Trophoblast cell (in vitro differentiated cells and primary cell): ENCODE measurements at places on chromosomes 3 and 15.

DNA sequence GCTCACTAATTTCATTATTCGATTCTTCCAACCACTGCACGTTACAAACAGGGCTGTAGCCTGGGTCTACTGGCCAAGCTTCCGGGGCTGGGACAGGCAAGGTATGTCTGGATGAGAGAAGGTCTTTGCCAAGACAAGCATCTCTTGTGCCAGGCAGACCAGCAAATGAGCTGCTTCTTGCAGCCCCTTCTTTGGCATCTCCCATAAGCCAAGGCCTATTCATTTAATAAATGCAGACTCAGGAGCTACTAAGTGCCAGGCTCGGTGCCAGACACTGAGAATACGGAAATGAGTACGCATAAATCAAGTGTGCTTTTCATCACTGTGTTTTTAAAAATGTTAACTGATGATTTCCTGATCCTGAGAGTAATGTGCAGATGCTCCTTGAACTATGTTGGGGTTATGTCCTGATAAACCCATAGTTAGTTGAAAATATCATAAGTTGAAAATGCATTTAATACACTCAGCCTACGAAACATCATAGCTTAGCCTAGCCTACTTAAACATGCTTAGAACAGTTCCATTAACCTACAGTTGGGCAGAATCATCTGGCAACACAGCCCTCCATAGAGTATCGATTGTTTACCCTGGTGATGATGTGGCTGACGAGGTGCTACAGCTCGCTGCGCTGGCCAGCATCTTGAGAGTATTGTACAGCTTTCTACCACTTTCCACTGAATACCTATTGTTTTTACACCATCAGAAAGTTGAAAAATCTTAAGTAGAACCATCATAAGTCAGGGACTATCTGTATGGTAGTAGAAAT, 135.0 kb upstream of the CTDSPL start:
- DNase-seq = no peak

GRCh38 chr3:65379223-65379622, 659.5 kb downstream of the MAGI1 start:
- DNase-seq = no peak

GRCh38 chr15:26224266-26224665, 361.1 kb upstream of the ATP10A start:
- no peak for DNase-seq

- DNase-seq = no peak
Measured at GRCh38 chr15:59170295-59171066, 36.2 kb upstream of the LDHAL6B start.

- DNase-seq = no peak
Measured at GRCh38 chr15:95716708-95717107, 613.8 kb upstream of the NR2F2 start.

GRCh38 chr3:45907769-45908705, 21.7 kb downstream of the CCR9 start:
- no peak for DNase-seq

GRCh38 chr3:14253707-14254382, 75.2 kb downstream of the LSM3 start:
- DNase-seq = no peak

DNA sequence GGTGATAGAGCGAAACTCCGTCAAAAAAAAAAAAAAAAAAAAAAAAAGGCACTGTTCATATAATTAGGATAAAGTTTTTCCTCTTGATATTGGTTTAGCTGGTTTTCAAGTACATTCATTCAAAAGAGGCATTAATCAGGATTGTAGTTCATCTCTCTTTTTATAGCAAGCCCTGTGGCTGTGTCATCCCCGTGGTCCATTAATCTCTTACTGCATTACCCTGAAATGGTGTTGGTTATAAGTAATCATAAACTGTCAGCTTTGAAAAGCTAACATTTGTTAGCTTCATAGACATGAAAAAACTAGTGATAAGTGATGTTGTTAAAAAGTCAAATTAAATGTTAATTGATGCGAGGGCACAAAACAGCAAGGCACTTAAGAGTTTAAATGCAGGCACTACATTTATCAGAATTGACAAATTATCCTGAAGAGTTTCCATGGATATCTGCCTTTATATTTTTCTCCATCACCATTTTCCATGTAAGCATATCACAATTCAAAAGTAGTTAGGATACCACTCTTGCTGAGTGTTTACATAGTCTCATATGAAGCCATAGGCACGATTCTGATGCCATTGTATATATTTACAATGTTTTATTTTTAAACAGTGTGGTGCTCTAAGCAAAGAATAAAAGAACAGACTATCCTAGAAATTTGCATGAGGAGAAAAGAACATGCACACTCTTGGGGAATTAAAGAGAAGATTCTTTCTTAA, 193.1 kb downstream of the OTOL1 start:
- no peak for DNase-seq

- no peak for DNase-seq
Measured at GRCh38 chr3:195753581-195753980, 32.8 kb downstream of the MUC20 start.

GRCh38 chr3:12478326-12478725, 6.0 kb upstream of the TSEN2 start:
- no peak for DNase-seq

- no peak for DNase-seq
Measured at GRCh38 chr3:117118604-117119003, 409.0 kb downstream of the TUSC7 start.

DNA sequence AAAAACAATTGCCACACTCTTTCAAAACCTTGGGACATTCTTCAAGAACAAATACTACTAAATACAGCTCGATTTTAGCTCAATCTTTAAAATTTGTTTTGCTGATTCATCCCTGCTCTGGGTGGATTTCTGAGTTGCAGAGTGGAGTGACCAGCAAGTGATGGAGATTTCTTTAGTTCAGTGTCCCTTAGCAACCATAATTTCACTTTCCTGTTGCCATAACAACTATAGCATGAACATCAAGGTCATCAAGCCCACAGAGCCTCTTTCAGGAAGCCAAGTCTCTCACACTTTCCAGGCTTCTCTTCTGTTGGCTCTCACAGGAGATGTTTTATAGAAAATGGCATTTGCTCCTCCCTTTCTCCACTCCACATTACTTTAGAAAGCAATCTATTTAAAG, 597.2 kb upstream of the ADAMTS9 start:
- no peak for DNase-seq

- no peak for DNase-seq
Measured at GRCh38 chr15:56718560-56718959, 14.7 kb downstream of the ZNF280D start.

GRCh38 chr15:29959384-29960137, 123.2 kb upstream of the GOLGA8J start:
- DNase-seq = no peak

- no peak for DNase-seq
Measured at GRCh38 chr3:58176185-58176530, 34.6 kb downstream of the DNASE1L3 start.

GRCh38 chr15:95359966-95360365, 970.5 kb upstream of the NR2F2 start:
- DNase-seq = no peak

- DNase-seq = peak; percentile 50
Measured at GRCh38 chr15:99006146-99006545, 1.4 kb downstream of the PGPEP1L start.

- no peak for DNase-seq
Measured at GRCh38 chr15:66151809-66152208, 101.7 kb downstream of the MEGF11 start.

DNA sequence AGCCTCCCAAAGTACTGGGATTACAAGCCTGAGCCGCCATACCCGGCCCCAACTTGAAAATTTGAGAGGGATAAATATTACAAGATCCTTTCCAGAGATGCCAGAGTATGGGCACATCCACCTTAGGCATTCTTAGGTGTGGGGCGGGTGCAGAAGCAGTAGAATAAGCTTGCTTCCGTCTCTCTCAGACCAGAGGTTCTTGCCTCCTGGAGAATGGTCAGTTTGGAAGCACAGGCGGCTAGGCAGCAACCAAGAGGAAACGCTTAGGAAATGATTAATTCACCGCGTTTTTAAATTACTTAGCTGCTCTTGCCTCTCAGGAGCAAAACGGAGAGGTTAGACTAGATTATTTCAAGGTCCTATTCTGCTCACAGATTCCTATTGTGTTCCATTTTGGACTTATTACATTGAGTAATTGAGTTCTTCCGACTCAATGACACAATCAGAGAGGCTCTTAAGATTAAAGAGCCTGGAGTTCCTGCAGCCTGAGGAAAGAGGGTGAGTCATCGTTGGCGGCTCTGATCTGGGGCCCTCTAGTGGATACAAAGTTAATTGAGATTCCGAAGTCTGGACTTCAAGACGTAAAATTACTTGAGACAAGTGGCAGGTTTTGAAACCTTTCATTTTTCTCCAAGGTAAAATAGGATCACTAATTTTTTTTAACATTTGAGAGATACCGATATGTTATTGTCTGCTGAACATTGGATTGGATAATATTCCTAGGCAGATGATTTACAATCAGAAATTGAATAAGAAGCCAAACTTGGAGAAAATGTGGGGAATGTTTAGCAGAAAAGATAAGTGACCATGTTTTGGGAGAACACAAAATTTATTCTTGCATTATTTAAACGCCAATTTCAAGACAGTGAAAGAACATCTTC, 5.8 kb upstream of the TOPAZ1 start:
- peak; percentile 82 for DNase-seq

DNA sequence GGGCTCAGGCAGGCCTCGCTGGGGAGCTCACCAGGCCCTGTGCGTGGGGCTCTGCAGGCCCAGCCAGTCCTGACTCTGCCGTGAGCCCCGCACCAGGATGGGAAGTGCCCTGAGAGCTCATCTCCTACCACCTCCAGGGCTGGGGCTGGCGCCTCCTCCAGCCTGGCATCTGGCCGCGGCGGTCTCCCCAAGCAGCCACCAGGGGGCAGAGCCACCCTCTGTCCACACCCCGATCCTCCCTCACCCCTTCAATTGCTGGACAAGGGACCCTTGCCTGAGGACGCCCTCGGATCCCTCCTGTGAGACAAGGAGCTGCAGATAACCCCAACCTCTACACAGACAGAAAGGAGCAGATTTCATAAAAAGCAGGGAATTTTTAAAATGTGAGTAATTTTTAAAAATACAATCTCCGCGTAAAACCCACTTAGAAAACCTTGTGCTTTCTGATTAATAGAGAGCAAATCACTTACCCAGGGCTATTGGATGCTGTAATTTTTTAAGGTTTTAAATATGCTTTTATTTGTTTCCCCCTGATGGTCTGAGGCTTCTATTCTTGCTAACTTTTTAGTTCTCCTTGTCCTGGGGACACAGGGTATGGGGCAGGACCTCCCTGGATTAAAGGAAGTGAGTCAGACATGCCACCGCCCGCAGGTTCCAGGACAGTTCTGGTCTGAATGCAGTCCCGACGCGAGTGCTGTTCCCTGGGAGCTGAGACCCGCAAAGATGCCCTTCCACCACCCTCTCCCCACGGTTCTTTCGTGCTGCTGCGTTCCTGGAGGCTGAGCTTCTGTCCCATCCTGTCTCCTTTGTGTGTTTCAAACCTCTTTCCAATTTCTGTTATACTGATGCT, 52.3 kb upstream of the CHRNA7 start:
- DNase-seq = no peak

GRCh38 chr3:36729204-36730056, 34.9 kb downstream of the DCLK3 start:
- no peak for DNase-seq

- no peak for DNase-seq
Measured at GRCh38 chr3:116001151-116001621, 377.9 kb downstream of the GAP43 start.

DNA sequence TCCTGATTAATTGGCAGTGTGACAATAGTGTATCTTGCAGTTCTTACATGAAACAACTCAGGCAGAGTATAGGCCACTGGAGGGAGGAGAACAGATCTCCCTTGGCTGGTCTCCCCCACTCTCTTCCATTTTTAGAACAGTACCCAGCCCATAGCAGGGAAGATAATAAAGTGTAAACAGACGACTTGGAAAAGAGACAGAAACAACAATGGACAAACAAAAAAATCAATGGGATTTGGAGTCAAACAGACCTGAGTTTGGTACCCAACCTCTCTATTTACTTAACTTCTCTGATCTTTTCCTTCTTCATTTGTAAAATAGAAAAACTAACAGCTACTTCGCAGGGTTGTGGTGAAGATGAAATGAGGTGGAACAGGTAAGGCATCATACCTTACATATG, 58.7 kb upstream of the SNTN start:
- DNase-seq = no peak

GRCh38 chr3:181940703-181941102, 229.0 kb downstream of the SOX2 start:
- no peak for DNase-seq

GRCh38 chr15:72195101-72195511, 2.5 kb downstream of the GRAMD2A start:
- peak; percentile 98 for DNase-seq

GRCh38 chr15:91257746-91258414, 157.8 kb downstream of the SV2B start:
- DNase-seq = no peak

DNA sequence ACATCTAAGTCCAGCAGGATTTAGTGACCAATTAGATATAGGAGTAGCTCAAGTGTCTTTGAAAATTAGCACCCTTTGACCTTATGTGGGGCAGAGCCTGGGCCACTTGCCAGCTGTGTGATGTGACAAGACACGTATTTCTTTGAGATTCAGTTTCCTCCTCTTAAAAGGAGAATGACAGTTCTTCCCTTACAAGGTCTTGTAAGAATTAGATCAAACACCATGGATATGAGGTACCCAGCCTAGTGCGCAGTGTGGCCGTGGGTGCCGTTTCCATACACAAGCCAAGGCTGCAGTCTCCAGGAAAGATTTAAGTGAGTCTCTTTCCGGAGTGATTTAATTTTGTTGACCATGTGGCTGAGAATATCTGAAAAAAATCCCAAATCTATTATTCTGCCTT, 46.3 kb downstream of the ARHGAP31 start:
- no peak for DNase-seq

DNA sequence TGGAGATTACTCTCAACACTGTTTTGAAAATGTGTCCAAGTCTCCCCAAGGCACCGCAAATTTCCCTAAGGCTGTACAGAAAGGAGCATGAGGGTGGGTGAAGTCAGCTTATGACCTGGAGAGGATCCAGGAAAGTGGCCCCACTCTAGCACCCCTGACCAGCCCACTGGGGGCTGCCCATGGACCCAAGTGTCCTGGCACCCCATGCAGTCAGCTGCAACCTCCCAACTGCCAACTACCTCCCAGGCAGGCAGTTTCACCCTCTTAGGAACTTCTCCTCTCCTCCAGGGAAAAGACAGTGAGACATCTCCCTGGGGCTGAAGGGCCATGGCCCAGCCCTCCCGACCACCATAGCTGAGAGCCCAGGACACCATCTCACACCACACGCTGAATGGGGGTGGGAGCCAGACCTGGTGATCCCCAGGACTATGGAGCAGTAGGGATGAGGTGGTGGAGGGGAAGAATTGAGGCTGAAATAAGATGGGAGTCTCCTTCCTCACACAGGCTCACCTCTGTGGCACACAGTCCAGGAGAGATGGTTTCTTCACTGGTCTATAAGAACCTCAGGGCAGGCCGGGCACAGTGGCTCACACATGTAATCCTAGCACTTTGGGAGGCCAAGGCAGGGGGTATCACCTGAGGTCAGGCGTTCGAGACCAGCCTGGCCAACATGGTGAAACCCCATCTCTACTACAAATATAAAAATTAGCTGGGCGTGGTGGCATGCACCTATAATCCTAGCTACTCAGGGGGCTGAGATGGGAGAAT, 104.4 kb downstream of the DAPK2 start:
- DNase-seq = no peak
